ENCODE measurements at places on chromosomes 1 and 21.

DNA sequence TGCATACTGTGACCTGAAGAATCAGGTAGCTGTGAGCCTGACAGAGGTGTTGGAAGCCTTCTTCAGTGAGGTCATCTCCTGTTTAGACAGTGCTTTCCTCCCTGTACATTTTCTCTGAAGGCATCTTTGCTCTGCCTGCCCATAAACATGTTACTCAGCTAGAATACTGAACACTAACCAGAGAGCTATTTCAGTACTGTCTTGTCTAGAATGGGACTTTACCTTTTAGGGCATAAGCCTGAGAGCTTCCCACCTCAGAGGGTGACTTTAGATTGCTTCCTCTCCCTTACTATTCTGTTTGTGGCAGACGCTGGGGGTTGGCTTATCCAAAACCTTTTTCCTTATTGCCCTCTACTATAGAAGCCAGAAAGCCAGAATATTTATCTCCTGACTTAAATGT, 23.3 kb upstream of the ZNF326 start:
- DNase-seq = no peak

DNA sequence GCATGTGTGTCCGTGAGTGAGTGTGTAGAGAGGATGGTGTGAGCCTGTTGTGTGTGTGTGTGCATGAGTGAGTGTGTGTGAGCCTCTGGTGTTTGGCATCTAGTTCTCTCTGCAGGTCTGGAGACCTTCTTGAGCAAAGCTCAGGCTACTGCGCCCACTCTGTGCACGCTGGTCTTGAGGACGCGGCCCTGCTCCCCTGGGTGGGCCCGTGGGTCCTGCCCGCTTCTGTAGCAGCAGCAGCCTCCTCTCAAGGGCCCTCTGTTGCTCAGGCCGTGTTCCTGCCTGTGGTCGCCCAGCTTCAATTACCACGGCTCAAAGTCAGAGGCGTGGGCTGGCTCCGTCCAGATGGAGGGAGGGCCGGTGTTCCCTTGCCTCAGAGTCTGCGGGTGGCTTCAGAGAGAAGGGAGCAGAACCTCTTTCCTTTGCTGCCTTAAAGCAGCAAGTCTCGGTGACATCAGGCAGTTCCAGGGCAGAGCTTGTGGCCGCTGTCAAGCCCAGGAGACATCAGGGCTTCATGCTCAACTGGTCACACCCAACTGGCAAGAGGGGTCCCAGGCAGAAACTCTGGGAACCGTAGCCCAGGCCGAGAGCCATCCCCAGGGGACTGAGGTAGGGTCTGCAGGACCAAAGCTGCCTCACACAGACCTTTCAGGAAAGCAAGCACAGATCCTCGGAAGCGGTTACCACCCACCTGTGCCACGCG, 270.6 kb upstream of the VAMP3 start:
- DNase-seq = no peak

DNA sequence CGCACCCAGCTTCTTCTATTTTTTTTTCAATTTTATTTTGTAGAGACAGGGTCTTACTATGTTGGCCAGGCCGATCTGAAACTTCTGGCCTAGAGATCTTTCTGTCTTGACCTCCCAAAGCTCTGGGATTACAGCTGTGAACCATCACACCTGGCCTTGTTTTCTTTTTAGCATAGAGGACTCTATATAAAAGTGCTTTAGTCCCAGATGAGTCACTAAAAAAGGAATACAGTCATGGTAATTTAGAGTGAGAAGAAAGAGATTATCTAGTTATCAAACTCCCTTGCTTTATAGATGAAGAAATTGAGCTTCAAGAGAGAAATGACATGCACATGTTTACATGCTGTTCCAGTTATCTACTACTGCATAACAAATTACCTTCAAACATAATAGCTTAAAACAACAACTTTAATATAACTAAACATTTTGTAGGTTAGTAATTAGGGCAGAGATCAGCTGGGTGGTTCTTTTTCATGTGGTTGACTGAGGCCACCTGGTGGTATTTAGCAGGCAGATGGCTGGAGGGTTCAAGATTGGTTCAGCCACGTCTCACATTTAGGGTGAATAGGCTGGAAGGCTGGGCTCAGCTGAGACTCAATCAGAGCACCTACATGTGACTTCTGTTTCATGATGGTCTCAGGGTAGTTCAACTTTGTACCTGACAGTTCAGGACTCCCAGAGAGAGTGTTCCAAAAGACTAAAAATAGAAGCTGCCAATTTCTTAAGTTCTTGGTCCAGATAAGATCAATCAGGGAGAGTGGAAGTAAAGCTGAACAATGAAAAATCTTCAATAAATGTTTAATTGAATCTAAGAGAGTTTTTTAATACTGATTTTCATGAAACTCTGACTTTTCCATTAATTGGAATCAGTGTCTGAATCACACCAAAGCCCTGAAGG, 16.9 kb upstream of the MTF2 start:
- peak; percentile 6 for DNase-seq

DNA sequence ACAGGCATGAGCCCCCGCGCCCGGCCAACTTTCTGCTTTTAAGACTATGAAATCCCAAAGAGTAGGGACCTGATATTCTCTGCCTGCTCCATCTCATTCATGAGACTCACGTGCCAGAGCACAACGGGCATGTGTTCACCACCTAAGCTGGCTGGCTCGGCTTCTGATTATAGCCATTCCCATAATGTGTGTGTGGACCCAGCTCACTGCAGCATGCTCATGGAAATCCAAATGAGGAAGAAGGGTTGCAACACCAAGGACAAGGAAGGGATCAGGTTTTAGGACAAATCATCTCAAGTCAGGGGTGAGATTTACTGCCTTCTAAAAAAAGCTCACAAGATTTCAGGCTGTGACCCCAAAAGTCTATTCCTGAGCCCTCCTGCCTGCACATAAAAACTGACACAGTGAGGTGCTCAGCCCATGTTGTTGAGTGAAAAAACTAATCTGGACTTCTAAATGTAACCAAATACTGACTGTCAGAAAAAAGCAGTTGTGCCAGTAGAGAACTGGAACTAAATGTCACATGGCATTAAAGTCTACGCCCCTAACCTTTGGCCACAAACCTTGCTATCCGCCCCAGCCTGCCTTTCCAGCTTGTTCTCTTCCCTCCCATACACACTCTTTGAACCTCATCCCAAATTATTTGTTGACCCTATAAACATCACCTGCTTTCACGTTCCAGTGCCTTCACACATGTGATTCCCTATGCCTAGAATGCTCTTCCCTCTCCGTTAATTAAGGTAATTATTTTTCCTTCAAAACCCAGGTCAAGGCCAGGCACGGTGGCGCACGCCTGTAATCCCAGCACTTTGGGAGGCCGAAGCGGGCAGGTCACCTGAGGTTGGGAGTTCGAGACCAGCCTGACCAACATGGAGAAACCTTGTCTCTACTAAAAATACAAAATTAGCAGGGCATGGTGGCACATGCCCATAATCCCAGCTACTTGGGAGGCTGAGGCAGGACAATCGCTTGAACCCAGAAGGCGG, 9.1 kb upstream of the COA7 start:
- no peak for DNase-seq

- peak; percentile 96 for DNase-seq
Measured at GRCh38 chr1:41501581-41501980, 17.1 kb upstream of the EDN2 start.

DNA sequence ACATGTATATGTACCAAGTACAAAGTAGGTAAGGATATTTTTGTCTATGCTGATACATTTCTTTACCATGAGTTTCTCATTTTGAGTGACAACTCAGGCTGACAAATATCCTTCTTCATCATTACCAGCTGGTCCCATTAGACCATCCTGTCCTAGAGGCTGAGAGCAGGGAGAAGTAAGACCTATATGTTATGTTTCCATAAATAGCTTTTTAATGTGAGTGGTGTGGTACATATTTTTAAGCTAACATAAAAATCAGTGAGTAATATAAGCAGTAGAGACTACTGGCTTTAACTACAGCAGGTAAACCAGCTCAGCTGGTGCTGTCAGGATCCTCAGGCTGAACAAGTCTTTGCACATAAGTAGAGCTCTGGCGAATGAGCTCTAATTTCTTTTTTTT, 62.4 kb downstream of the CLEC20A start:
- no peak for DNase-seq

DNA sequence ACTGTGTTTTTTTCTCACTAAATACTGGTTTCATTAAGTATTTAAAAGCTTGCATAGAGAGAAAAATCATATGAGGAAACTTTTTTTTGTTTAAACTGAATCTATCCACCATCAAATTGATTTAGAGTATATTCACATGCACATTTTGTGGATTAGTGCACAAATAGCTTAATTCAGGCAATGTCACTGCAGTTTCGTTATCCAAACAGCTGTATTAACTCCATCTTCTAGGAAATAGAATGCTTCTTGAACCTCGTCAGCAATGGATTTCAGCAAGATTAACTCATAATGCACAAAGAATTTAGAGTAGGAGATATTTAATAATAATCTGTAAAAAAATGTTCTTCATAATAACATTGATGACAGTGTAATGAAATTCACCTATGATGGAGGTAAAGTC, 37.5 kb downstream of the NEXN start:
- DNase-seq = no peak

- no peak for DNase-seq
Measured at GRCh38 chr1:219966071-219966349, 37.7 kb upstream of the SLC30A10 start.

DNA sequence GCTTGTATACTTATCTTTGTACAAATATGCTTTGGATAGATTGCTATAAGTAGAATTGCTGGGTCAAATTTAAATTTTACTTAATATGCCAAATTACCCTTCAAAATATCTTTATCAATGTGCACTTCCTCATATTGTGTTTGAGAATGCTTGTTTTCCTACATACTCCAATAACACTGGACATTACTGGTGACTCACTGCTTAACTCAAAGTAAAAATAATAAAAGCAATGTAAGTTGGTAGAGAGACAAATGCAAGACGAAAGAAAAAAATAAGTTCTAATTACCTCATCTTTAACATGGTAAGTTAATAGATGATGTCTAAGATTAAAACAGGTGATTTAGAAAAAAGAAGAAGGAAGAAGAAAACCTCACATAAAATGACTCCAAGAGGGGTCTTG, 7.9 kb upstream of the SH3GLB1 start:
- DNase-seq = no peak

DNA sequence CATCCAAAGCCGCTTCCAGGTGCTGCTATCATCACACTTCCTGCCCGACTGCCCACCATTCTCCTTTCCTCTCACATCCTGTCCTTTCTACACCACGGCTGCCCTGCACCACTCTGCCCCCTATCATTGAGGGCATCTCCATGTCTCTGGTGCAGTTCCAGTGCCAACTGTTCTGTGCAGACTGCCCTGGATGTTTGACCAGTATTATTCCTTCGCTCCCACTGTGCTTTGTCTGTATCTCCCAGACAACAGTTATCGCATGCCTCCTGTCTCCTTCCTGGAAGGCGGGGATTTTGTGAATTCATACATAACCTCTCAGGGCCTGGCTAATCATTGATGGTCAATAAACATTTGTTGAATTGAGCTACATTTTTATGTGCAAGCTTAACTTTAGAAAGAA, 63.6 kb upstream of the GNG12 start:
- no peak for DNase-seq

DNA sequence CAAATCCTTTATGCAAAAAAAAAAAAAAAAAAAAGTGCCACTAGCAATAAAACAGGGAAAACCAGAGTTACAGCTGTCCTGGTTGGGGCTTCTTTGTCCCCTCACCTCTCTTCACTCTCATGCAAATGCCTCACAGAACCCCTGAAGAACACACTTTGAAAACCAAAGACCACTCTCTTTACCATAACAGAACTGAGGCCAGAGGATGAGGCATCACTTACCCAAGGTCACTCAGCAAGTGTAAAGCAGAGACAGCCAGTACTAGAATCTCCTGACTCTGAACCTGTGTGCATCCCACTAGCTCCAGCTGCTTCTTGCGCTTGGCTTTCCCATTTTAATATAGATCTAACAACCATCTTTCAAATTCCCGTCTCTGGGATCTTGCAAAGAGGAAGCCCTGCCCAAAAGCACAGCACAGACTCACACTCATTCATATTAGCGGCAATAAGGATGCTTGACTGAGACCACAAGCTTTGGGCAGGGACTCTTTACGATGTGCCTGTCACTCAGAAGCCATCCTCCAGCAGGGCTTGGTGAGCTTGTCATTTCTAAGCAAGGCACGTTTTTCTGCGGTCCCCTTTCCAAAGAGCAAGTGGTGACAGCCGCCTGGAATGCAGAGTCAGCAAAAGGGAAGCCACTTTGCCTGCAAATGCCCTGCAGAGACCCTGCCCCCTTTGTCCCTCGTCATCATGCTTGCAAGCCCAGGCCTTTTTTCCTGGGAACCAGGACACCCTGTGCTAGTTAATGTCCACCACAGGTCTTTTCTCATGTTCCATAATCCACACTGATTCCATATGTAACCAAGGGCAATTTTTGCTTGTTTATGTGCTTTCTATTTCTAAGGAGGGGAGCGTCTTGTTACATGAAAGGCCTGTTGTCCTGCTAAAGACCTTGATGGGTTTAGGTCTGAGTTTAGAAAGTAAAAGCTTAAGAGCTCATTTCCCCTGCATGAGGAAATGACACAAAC, 76.5 kb upstream of the NFIA start:
- no peak for DNase-seq

DNA sequence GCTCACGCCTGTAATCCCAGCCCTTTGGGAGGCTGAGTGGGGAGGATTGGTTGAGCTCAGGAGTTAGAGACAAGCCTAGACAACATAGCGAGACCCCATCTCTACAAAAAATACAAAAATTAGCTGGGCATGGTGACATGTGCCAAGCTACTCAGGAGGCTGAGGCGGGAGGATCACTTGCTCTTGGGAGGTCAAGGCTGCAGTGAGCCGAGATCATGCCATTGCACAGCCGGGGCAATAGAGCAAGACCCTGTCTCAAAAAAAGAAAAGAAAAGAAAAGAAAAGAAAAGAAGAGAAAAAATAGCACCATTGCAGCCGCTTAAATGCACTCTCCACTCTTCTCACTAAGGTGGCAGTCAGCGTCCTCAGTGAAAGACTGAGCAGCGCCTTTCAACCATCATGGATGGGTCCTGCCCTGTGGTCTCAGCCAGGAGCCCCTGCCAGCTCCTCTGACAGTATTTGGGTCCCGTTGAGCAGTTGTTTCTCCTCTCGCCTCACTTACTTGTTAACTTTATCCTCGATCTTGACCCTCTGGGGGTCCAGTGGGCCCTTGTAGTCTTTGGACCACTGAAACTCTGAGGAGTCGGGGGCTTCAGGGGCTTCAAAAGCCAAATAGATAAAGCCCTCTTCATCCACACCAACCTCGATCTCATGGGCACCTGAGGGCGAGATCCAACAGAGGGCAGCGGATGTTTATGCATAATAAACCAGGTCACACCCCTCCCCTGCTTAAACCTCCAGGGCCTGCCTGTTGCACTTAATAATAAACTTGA, 36.9 kb downstream of the MYOM3 start:
- DNase-seq = no peak

- no peak for DNase-seq
Measured at GRCh38 chr1:7751174-7751573, 19.9 kb upstream of the VAMP3 start.

GRCh38 chr1:47325528-47325927, 8.1 kb upstream of the CMPK1 start:
- no peak for DNase-seq

- no peak for DNase-seq
Measured at GRCh38 chr21:41673596-41674335, 93.1 kb downstream of the RIPK4 start.

GRCh38 chr1:11414926-11415538, 63.9 kb upstream of the DISP3 start:
- no peak for DNase-seq
